Left lung (tissue), 14 donors: ENCODE measurements at places on chromosomes 2 and 18. TPM values are rescaled to one million over a fixed set of nuclear protein-coding genes. Genes with fewer than 3 reads are reported as not detected.

The LINC00305 gene
- total RNA-seq = not detected

The SALL3 gene
- not detected for total RNA-seq

The MCEE gene
- 18.5 TPM for total RNA-seq

The C1QL2 gene
- not detected for total RNA-seq

DNA sequence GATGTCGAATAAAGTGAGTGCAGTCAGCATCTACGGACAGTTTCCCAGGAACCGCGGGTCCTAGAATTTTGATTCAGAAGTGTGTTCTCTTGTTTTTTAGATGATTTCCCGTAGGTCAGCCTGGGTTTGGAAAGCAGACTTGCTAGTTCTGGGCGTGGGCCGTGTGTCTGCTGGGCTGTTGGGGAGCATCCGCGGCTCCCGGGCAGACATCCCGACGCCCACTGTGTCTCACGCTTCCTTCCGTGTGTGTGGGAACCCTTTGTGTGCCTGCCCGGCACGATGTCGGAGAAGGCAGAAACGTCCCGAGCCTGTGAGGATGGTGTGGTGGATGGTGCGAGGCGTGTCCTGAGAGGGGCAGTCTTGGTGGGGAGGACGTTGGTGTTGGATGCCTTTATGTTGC, 18.4 kb downstream of the CTDP1 start:
- H3K27ac ChIP-seq = no peak overlapping the region
- DNase-seq = no peak

- no peaks in the 10 kb centered on the region for H3K4me1 ChIP-seq
- H3K4me3 ChIP-seq = no peak overlapping the region
- DNase-seq = no peak
These were observed 61.1 kb upstream of the TFPI start for GRCh38 chr2:187615364-187615763.

DNA sequence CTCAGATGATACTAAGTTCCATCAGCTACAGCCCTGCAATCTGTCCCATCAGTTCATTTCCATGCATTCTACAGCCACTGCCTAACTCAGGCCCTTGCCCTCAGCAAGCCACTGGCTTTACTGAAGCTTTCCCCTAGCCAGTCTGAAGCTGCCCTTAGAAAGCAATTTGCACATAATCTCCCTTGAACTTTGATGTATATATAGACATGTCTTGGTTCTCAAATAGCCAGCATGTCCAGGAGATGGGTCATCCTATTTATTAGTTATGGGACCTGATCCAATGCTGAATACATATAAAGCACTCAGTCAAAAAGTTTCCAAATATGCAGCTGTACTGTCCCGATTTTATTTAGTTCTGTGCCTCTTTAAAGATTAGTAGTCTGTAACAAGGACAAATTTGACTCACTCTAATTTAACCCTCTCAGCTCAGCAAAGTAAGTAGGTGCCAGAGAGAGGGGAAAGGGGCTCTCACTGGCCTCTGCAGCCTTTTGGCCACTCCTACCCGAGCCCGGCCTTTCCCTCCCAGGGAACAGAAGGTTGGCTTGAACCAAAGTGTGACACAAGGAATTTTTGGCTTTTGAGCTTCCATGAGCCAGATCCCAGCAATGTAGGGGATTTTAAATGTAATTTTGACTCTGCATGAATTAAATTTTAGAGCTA, 70.7 kb downstream of the CCDC93 start:
- no peaks in the 10 kb centered on the region for H3K27me3 ChIP-seq
- no peak overlapping the region for H3K4me3 ChIP-seq
- H3K36me3 ChIP-seq = peaks cover 4% of the 10 kb centered on the region
- DNase-seq = no peak

DNA sequence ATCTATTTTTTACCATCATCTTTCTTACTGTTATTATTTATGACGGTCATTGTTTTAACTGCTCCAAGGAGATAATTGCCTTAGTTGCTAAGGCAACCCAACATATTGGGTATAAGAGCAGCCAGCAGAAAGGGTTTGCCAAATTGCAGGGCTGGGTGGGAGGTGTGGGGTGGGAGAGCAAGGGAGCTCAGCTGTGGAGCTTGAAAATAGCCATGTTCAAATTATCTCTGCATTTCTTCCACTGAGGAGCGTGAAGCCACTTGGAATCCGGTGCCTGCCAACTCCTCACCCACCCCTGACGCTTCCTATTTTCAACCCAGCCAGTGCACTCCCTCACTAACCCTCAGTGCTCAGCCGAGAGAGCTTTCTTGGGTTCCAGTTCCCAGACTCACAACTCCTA, 60.8 kb downstream of the SETBP1 start:
- H3K4me3 ChIP-seq = no peak overlapping the region
- H3K27ac ChIP-seq = peak overlapping the region; percentile 44
- peak; percentile 61 for DNase-seq
- H3K4me1 ChIP-seq = no peaks in the 10 kb centered on the region
- H3K27me3 ChIP-seq = peaks cover 85% of the 10 kb centered on the region

DNA sequence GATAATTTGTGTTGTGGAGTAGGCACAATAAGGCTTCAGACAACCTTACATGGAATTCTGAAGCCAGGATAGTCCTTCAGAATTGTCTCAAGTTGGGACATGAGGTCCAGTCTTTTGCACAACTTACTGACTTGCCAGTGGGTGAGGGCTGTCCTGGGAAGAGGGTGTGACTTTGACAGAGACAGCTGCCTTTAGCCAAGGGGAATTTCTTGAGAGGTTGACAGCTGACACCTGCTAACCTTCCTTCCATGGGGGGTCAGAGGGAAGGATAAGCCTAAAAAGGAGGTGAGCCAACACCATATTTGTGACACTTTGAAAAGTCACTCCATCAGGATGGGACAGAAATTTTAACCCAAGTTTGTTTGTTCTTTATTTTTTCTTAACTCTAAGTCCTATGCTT, 907.8 kb upstream of the CRIM1 start:
- H3K36me3 ChIP-seq = no peaks in the 10 kb centered on the region
- no peaks in the 10 kb centered on the region for H3K27me3 ChIP-seq
- no peak for DNase-seq
- no peaks in the 10 kb centered on the region for H3K4me1 ChIP-seq

DNA sequence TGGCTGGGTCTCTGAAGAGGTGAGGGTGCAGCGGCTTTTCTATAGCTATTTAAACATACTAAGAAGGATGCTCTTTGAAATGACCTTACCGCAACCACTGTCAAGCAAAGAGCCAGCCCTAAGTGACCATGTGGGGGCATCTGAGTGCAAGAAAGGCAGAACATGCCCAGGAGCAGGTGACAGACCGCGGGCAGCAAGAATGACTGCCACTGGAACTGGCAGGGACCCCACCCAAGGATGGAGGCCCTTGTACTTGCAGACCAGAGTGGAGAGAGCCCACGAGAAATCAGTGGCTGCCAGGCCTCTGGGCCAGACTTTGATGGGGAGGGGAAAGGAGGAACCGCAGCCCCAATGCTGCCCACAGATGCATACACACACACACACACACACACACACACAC, 33.1 kb downstream of the DNMT3A start:
- H3K27ac ChIP-seq = no peak overlapping the region
- no peak for DNase-seq
- H3K4me1 ChIP-seq = no peaks in the 10 kb centered on the region
- H3K36me3 ChIP-seq = no peaks in the 10 kb centered on the region
- H3K4me3 ChIP-seq = no peak overlapping the region

GRCh38 chr2:190837952-190838361, 42.7 kb upstream of the GLS start:
- no peak for DNase-seq
- H3K27me3 ChIP-seq = no peaks in the 10 kb centered on the region
- peaks cover 5% of the 10 kb centered on the region for H3K4me1 ChIP-seq
- H3K36me3 ChIP-seq = no peaks in the 10 kb centered on the region

DNA sequence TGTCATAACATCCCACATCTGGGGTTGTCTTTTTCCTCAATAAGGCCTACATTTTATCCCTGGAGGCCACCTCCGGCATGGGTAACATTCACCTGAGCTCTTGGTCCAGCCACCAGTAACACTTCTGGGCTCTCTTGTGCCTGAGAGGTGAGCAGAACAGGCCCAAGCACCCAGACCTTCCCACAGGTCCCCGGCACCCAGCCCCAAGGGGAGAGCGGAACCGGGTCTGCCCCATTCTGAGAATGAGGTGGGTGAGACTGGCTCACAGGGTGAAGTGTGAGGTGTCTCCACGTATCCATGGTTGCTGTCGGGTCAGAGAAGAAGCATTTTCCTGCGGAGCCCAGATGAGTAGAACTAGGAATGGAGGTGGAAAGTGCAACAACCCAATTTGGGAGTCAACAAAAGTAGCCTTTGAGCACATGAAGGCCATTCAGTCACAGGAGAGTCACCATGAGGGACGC, 496.7 kb upstream of the MYT1L start:
- no peak for DNase-seq
- no peak overlapping the region for H3K27ac ChIP-seq
- H3K27me3 ChIP-seq = no peaks in the 10 kb centered on the region
- H3K36me3 ChIP-seq = no peaks in the 10 kb centered on the region

GRCh38 chr2:25103287-25103871, 61.5 kb downstream of the EFR3B start:
- no peaks in the 10 kb centered on the region for H3K4me1 ChIP-seq
- H3K4me3 ChIP-seq = no peak overlapping the region
- no peak for DNase-seq
- no peaks in the 10 kb centered on the region for H3K36me3 ChIP-seq
- no peaks in the 10 kb centered on the region for H3K27me3 ChIP-seq
- H3K27ac ChIP-seq = no peak overlapping the region

- H3K4me3 ChIP-seq = no peak overlapping the region
- H3K27me3 ChIP-seq = no peaks in the 10 kb centered on the region
- H3K27ac ChIP-seq = no peak overlapping the region
These were observed 605.8 kb downstream of the METTL4 start for GRCh38 chr18:1965541-1965940.

DNA sequence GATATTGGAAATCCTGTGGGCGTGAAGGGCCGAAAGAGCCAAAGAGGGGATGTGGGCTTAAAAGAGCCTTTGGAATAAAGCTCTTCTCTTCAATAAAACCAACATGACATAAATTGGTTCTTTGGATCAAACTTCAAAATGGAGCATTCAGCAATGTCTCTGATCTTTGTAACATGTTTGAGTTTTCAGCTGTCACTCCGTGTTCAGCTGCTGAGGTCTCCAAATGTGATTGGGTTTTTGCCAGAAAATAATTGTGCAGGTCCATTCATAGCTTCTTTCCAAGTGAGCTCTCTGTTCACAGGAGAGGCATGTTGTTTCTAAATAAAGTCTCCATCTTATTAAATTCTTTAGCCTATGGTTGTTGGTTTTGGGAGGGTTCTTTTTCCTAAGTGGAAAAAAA, 127.6 kb upstream of the CCDC68 start:
- H3K4me1 ChIP-seq = no peaks in the 10 kb centered on the region
- no peaks in the 10 kb centered on the region for H3K36me3 ChIP-seq
- no peak for DNase-seq
- H3K4me3 ChIP-seq = no peak overlapping the region
- H3K27ac ChIP-seq = no peak overlapping the region

DNA sequence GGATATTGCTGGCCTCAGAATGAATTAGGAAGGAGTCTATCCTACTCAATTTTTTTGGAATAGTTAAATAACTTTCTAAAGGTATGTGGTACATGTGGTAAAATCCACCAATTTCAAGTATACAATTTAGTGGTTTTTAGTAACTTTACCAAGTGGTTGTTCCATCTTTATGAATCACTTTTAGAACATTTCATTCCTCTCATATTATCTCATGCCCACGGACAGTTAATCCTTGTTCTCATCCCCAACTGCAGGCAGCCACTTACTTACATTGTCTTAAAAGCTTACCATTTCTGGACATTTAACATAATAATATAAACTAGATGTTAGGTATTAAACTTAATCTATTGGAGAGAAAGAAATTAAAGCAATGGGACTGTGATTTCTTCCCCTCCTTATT, 146.3 kb upstream of the ZC3H15 start:
- no peak overlapping the region for H3K27ac ChIP-seq
- H3K4me3 ChIP-seq = no peak overlapping the region
- no peaks in the 10 kb centered on the region for H3K36me3 ChIP-seq
- no peak for DNase-seq
- H3K4me1 ChIP-seq = no peaks in the 10 kb centered on the region

GRCh38 chr2:62662554-62662953, 43.0 kb upstream of the EHBP1 start:
- DNase-seq = no peak
- H3K4me3 ChIP-seq = no peak overlapping the region
- H3K4me1 ChIP-seq = peaks cover 11% of the 10 kb centered on the region
- H3K27ac ChIP-seq = no peak overlapping the region
- no peaks in the 10 kb centered on the region for H3K27me3 ChIP-seq

- H3K36me3 ChIP-seq = no peaks in the 10 kb centered on the region
- no peak overlapping the region for H3K4me3 ChIP-seq
- H3K27ac ChIP-seq = no peak overlapping the region
- peaks cover 16% of the 10 kb centered on the region for H3K27me3 ChIP-seq
- H3K4me1 ChIP-seq = peaks cover 2% of the 10 kb centered on the region
- DNase-seq = peak; percentile 80
These were observed 73.1 kb upstream of the PXDN start for GRCh38 chr2:1817256-1818051.

DNA sequence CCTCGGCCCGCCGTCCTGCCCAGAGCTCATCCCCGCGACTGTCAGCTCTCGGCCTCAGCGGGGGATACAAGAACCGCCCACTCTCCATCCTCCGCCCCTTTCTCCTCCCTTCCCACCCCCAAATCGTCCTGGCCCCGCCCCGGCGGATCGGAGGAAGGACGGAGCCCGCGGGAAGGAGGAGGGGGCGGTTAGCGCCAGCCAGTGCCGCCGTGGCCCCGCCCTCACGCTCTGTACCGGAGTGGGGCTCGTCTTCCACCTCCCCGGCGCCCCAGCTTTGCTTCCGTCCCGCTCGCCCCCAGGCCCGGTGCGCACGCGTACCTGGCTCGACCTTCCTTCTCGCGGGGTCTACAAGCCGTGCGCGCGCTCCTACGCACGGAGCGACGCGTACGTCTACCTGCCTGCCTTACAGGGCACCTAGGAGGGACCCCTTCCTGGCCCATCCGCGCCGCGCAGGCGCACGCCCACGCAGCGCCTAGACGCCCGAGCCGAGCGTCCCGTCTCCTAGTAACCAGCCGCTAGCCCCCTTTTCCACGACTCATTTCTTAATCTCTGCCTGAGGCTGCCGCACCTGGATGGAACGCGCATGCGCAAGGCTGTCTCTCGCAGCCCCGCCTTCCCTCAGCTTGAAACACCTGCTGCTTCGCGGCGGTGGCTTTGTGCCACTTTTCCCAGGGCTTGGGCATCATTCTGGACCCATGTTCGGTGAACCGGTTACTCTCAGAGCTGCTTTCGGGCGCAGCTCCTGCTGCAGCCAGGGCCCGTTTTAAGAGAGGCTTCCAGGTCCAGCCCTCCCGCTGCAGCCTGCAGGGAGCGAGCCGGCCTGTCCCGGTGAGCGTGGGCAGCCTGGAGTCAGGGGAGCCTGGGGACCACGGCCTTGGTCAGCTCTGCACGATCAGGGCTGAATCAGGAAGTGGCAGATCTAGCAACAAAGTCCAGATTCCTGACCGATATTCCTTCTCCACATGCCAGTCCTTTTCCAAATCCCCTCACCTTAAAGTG, at the start of gene C2orf15:
Gene C2orf15, plus strand, starts transcription at position 598 of the 999 bp plus-strand sequence. CDS start 8,852 bp downstream, outside the sequence.
- no peaks in the 10 kb centered on the region for H3K36me3 ChIP-seq
- H3K27me3 ChIP-seq = no peaks in the 10 kb centered on the region
- H3K27ac ChIP-seq = peak within 1 kb of the TSS; percentile 73
- DNase-seq = peak; percentile 96

GRCh38 chr2:159164457-159164911, 122.0 kb downstream of the WDSUB1 start:
- no peaks in the 10 kb centered on the region for H3K27me3 ChIP-seq
- no peaks in the 10 kb centered on the region for H3K36me3 ChIP-seq
- H3K4me1 ChIP-seq = no peaks in the 10 kb centered on the region
- no peak overlapping the region for H3K27ac ChIP-seq
- DNase-seq = no peak
